D341Med (cell line): ENCODE measurements at places on chromosomes 4 and X.

DNA sequence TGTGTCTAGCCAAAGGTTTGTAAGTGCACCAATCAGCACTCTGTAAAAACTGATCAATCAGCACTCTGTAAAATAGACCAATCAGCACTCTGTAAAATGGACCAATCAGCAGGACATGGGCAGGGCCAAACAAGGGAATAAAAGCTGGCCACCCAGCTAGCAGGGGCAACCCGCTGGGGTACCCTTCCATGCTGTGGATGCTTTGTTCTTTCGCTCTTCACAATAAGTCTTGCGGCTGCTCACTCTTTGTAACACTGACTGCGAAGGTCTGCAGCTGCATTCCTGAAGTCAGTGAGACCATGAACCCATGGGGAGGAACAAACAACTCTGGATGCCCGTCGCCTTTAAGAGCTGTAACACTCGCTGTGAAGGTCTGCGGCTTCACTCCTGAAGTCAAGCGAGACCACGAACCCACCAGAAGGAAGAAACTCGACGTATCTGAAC, 14.3 kb downstream of the HNRNPDL start:
- no peak for DNase-seq

- DNase-seq, result no peak
Observed at GRCh38 chrX:8728932-8729535, 2.9 kb downstream of the ANOS1 start.

GRCh38 chr4:995311-996026, 2.3 kb upstream of the SLC26A1 start:
- no peak for DNase-seq

GRCh38 chr4:28730304-28730703, 1869.7 kb downstream of the STIM2 start:
- DNase-seq, result no peak

DNA sequence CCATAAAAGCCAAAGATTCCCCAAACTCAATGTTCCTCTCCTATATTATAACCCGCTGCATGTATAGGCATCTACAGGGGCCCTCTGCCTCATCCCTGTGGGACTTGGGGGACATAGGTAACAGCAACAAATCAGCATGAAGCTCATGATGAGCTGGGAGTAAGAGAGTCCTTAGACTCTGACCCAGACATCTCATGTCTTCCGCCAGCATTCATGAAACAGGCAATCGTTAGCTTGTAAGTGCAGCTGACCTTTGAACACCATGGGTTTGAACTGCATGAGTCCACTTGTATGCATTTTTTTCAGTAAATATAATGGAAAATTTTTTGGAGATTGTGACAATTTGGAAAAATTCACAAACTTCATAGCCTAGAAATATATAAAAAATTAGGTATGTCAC, 10.4 kb upstream of the SCOC start:
- DNase-seq, result no peak

DNA sequence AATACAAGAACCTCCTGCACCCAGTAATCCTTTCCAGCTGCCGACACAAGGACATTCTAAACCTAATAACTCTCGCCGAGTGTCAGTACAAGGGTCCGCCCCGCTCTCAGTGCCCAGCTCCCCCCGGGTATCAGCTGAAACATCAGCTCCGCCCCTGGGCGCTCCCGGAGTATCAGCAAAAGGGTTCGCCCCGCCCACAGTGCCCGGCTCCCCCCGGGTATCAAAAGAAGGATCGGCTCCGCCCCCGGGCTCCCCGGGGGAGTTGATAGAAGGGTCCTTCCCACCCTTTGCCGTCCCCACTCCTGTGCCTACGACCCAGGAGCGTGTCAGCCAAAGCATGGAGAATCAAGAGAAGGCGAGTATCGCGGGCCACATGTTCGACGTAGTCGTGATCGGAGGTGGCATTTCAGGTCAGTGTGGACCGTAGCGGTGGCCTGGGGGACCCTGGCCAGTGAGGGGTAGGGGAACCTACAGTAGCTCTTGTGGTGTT, at the start of gene MAOA:
Gene MAOA (plus strand): TSS at position 295 of the 490 bp plus-strand sequence. CDS start 43 bp downstream, at position 338.
- DNase-seq, result peak; percentile 30

DNA sequence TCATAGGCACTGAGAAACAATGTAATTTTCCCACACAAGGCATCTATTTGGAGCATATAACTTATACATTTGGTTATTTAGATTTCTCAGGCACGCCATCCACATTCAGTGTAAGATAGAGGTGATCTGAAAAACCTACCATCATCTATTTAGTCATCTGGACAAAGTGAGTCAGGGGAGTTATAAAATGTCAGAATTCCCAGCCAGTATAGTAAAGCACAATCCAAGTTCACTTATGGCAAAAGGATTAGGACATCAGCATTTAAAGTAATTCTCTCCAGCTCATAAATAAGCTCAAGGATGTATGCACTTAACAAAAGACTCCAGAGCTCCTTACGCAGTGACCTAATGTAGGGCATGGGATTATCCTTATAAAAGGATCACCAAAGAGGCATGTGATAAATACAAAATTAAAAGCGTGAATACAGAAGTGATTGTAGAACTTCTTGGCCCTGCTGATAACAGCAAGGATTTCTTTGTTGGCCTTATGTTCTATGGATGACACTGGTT, 65.3 kb upstream of the DCLK2 start:
- DNase-seq, result no peak

GRCh38 chrX:45669715-45670340, 469.2 kb upstream of the DIPK2B start:
- no peak for DNase-seq

- DNase-seq, result no peak
Observed at GRCh38 chrX:154409222-154409871, at the start of gene DNASE1L1. DNASE1L1 (minus strand) TSS chrX:154409254; CDS start chrX:154405568, 3,686 bp downstream.

GRCh38 chrX:103780336-103781061, 3.9 kb downstream of the PLP1 start:
- no peak for DNase-seq

DNA sequence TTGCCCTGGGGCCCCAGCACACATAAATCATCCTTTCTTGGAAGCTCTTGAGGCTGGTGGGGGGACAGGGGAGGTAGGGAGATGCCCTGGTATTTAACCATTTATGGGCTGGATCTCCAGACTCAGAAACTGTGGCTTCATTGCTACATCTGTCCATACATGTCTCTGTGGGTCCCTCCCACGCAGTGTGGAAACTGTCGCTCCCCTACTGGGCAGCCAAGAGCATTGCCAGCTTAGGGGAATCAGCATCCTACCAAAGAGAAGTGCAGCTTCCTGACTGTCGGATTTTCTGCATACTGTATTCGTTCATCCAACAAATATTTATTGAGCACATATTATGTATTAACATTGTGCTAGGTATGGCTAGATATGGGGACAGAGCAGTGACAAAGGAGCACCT, 3.7 kb downstream of the GRIPAP1 start:
- no peak for DNase-seq

GRCh38 chr4:25485104-25485503, 108.0 kb downstream of the ANAPC4 start:
- no peak for DNase-seq

GRCh38 chr4:182235021-182235795, 8.0 kb upstream of the TENM3 start:
- no peak for DNase-seq

DNA sequence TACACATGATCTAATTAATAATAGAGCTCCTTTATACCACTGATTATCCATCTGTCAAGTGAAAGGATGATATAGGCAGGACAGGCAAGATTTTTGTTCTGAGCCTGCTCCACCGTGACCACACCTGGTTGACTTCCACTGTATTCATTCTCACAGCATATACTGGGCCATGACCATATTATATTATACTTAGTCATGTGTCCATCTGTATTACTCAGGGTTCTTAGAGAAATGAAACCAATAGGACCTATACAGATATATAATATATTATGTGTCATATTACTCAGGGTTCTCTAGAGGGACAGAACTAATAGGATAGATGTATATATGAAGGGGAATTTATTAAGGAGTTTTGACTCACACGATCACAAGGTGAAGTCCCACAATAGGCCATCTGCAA, 675.1 kb downstream of the GRXCR1 start:
- no peak for DNase-seq

GRCh38 chr4:119233750-119234149, 21.2 kb downstream of the USP53 start:
- no peak for DNase-seq

GRCh38 chr4:99894998-99895397, 771 bp upstream of the LAMTOR3 start:
- DNase-seq, result no peak

GRCh38 chr4:98517218-98518021, 141.0 kb downstream of the TSPAN5 start:
- DNase-seq, result no peak

GRCh38 chr4:32519060-32519459, 1798.9 kb downstream of the PCDH7 start:
- no peak for DNase-seq

- DNase-seq, result no peak
Observed at GRCh38 chrX:45172890-45173289, 27.8 kb downstream of the DIPK2B start.

DNA sequence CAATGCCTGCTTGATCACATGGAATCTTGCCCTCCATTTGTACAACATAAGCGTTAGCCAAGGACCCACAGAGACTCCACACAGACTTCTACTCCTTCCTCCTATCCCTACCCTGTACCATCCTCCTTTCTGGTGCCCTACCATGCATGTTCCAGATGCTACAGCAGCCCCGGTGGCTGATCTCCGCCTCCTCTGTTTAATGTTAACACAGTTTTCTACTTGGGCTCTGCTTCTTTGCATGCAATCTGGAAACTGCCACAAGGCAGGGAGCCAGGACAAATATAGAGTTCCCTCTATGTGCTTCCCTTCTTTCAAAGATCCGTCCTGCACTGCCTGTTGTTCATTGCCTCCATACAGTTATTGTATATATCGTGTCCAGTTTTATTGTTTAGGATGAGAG, 368.6 kb upstream of the TENM3 start:
- no peak for DNase-seq
